ENCODE measurements at places on chromosomes 3 and 15.

DNA sequence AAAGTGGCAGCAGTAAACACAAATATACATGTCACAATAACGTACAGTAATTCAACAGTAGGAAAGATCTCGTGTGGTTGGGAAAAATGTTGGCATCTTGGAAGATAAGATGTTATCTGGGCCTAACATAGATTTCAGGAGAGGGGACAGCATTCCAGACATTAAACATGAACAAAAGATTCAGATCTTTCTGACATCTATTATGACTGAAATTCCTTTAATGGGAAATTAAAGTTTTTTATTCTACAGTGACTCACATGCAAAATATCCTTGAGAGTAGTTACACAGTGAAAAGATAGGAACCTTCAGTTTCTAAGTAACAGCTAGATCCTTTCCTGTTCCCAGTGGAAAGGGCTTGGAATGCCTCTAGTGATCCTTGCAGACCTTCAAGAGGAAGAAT, 9.2 kb downstream of the NDUFB5 start:
- peak; percentile 13 for DNase-seq

DNA sequence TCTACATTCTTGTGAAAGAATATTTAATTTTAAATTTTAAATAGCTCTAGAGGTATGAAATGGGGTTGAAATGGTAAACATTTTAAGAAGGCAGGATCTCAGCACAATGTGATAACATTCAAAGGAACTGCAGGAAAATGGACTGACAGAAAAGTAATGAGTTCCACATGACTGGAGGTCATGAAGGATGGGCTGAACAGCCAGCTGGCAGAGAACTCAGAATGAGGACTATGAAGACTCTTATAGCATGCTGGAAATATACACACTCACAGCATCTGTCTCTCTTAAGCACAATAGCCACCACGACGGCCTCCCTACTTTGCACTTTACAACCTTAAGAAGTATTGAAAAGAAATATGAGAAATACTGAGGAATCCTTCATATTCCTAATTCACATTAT, 94.7 kb downstream of the TNIK start:
- no peak for DNase-seq

DNA sequence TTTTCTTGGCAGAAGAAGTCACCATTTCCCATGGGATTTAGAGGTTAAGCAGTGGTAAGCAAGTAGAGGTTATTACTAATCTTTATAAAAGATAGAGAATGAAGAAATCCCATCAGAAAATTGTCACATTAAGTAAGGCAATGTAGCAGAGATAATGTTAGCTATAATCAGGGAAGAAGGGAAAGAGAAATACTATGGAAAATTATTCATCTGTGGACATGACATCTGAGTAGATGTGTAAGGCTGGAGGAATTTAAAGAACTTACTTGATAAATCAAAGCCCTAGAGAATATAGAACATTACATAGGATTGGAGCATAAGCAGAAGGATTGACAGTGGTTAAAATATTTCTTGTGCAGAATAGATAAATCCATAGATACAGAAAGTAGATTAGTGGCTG, 553.1 kb upstream of the CBLB start:
- DNase-seq, result no peak

DNA sequence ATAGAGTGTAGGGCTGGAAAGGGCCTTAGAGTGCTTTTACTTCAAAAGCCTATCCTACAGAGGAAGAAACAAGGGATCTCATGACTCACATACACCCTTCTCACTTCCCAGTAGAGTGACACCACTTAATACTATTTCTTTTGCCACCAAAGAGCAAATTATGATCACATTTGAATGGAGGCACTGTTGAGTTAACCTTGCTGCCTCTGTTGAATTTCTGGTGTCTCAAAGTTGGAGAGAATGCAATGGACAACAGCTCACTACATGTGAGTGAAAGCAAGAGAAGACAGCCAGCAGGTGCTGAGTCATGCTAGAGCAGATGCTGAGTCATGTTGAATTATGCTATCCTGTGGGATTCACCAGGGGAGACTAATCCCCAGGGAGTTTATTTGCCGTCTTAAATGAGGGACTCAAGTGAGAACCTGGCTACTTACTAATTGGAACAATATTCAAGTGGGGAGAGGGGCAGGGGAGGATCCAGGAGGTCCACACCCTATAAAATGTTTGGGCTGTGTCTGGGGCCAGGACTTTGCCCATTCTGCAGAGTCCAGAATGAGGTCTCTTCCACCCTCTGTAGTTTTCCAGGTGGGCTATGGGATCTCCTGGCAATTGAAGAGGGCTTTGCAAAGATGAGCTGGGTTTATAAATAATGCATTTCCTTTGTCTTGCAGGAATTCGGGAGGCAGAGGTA, 35.8 kb downstream of the ST8SIA2 start:
- DNase-seq, result peak; percentile 77

GRCh38 chr3:112017091-112017490, 17.4 kb upstream of the TMPRSS7 start:
- DNase-seq, result no peak

DNA sequence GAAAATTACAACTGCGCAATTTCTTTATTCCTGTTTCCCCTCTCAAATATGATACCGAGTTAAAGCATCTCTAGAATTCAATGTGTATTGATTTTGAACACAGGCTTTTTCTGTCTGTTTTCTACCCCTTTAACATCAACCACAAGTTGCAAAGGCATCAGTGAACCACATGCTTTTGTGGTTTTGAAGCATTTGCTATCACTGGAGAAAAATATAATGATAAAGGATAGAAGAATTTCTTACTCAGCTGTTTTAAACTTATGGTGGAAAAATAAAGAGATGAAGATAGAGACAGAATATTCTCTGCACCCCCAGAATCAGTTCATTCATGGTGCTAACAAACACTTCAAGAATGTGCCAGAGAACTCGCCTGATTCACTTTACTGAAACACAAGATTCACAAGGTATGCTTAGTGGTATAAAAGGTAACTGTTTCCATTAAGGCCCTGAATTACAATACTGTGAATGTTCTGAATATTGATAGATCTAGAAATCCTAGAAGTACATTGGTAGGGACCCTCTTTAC, 9.5 kb upstream of the DPPA4 start:
- no peak for DNase-seq

GRCh38 chr3:32934150-32934742, 17.2 kb upstream of the CCR4 start:
- DNase-seq, result peak; percentile 24

- DNase-seq, result no peak
Observed at GRCh38 chr3:42123012-42123581, 31.9 kb downstream of the TRAK1 start.

DNA sequence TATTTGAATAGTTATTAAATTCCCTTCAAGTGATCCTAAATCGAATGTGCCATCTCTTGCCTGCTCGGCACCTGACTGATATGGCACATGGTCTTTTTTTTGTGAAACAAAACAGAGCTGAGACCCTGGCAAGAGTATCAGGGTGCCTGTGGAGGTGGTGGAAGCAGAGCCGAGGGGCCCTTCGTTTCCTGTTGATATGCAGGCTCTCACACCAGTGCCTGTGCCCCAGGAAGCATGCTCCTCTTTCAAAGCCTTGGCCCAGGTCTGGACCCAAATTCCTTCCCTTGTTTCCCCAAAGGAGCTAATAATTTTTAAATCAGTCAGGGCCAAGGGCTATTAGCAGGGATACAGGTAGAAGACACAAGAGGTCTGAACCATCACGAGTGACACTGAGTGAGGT, 21.5 kb upstream of the MRPS22 start:
- no peak for DNase-seq

DNA sequence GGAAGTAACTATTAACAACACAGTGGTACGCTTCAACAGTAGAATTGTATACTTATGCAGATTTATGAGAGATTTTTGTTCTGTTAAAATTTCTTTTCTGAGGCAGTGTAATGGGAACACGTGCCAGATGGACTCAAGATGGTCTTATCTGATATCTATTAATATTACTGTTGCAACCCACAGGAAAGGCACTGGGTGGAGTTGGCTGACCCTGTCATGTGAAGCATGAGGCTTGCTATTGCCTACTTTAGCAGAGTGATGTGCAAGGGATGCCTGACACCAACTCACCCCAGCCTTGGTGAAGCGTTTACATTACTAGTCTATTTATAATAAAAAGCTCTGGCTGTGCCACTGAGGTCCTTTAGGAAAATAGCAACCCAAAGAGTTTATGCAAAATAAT, 19.8 kb upstream of the ARNT2 start:
- peak; percentile 9 for DNase-seq

DNA sequence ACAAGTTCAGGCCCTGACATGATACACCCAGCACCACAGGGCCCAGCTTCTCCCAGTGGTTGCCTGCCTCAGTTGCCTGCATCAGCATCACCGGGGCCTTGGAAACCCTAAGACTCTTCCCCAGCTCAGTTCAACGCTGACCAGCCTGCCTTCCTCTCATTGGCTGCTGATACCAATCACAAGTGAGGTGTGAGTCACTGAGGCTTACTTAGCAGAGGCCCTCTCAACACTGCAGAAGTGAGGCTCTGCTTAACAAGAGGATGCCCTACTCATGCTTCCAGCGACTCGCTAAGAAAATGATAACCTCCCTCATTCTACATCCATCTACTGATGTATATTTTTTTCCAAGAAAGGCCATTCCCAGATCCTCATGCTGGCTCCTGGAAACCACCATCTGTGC, 151.9 kb downstream of the ADAMTS17 start:
- no peak for DNase-seq

DNA sequence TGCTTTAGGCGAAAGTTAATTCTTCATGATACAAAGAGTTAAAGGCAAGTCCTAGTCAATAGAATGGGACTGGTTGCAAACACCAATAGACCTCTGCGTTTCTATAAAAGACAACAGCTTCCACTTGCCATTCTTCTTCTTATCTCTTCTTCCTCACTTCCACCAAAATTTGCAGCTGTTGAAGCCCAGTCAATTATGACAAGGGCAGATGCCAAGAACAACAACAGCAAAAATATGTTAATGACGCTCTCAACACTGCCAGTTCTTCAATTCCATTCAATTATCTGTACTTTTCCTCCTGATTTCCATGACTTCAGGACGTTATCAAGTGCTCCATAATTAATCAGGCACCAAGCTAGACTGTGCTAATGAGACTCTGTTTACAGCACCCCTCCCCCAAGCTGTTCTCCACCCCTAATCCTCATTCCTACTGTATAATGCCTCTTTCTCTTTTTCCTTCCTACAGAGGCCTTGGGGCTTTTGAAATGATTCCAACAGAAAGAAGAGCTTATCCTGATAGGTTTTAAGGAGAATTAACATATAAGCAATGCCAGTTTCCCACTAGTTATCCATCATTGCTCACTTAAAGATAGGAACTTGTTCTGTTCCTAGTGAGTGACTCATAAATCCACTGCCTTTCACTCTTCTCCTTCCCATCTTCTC, 1160.5 kb downstream of the IGSF11 start:
- DNase-seq, result no peak

- no peak for DNase-seq
Observed at GRCh38 chr3:183650554-183650953, 15.1 kb downstream of the KLHL24 start.

- no peak for DNase-seq
Observed at GRCh38 chr3:46585799-46586693, 19.9 kb upstream of the LRRC2 start.

DNA sequence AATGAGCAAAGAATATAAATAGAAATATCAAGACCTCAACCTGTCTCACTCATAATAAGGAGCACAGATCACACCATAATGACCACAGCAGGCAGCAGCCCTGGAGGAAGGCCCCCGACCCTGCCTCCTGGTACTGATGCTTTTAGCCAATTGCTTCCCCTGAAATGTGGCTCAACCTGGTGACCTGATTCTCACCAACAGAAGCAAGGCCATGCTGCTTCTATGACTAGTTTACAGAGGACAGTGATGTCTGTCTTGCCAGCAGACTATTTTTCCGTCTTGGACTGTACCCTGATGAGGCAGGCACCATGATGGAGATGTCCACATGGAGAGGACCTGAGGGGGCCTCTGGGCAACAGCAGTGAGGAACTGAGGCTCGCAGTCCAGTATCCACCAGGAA, 18.0 kb downstream of the SLC41A3 start:
- no peak for DNase-seq

GRCh38 chr3:181955566-181955965, 243.8 kb downstream of the SOX2 start:
- no peak for DNase-seq

DNA sequence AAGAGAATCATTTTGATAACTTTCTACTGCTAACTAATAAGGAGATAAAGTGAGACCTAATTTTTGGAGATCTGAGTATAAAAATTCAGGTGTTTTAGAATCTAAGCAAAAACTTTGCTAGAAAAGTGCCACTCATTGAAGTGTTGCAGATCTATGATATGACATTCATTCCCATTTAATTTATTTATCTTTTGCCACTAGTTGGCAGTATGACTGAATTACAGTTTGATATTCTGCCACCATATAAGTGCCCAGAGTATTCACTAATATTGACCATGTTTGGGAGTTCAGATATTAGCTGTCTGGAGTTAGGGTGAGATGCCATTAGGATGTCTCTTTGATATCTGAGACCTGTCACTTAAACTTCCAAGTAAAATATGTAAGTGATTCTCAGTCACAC, 251.3 kb upstream of the GBE1 start:
- no peak for DNase-seq

DNA sequence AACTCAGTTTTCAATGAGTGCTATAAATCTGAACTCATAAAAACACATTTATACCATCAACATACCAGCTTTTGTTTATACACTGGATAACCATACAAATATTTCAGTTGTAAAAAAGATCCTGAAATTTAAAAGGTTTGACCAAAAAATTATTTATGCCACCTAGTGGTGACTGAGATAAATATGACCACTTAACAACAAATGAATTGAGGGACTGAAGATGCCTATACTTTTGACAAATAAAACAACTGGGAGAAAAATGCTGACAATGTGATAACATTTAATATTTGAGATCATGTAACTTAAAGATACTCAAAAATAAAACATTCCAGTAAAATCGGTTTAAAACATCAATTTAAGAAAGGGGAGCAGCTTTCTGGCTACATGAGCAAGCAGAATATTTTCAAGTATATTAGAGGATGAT, 30.4 kb downstream of the ATG3 start:
- DNase-seq, result peak; percentile 41

GRCh38 chr3:171285287-171285686, 174.9 kb downstream of the TNIK start:
- no peak for DNase-seq

- no peak for DNase-seq
Observed at GRCh38 chr3:150942221-150942620, 30.3 kb downstream of the CLRN1 start.

DNA sequence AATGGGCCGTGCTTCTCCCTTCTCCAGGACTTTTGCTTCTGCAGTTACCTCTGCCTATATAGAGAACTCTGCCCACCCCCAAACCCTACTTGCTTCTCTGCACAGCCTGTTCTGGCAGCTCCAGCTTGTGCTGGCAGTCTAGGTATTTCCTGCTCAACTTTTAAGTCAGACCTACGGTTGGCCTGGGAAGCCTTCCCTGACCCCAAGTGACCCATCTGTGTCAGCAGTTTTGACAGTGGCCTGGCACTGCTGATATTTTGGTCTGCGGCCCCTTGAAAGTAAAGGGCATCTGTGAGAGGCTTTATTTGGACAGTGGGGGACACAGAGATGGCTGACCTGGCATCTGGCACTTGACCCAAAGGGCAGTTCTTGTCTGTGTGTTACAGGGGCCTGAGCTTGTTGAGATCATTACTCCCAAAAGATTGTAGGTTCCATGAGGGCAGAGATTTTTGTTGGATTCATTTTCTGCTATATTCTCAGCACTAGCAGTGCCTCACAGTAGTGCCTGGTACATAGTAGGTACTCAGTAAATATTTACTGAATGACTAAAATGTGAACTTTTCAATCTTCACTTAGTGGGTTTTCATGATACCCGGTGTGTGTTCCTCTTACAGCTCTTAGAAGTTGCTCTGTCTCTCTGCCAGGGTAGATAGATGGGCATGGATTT, 55.2 kb upstream of the TRAK1 start:
- DNase-seq, result peak; percentile 76

Data from myocyte (in vitro differentiated cells).